ENCODE measurements at places on chromosomes 2 and 18. TPM values are rescaled to one million over a fixed set of nuclear protein-coding genes. Genes with fewer than 3 reads are reported as not detected.

ZNF396 gene
- total RNA-seq, result 0.64 TPM

EML6 gene
- 1.00 TPM for total RNA-seq

DNAJC5G gene
- total RNA-seq, result not detected

BCL2 gene
- total RNA-seq, result 0.73 TPM

GCKR gene
- 0.48 TPM for total RNA-seq

SERPINB4 gene
- total RNA-seq, result not detected

Data from A549 treated with RU486 at 1 μM for 4 hours (cell line).